NCI-H1930 (cell line): ENCODE measurements at places on chromosomes 6 and 20.

- no peak for DNase-seq
These were observed 221.6 kb downstream of the OGFRL1 start for GRCh38 chr6:71510057-71510713.

DNA sequence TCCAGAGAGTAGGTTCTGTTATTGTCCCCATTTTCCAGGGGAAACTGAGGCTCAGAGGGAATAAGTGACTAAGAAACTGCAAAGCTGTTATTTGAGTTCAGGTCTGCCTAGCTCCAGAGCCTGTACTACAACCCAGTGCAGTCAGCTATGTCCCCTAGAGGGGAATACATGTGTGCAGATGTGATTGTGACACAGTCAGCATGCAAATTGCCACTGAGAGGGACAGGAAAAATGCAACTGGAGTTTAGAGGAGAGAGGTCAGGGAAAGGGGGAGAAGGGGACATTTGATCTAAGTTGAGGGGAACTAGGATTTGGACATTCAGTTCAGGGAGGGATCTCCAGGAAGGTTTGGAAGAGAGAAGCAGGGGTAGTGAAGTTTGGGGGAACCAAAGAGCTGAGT lies 38.6 kb upstream of the EPB41L1 start:
- DNase-seq, result no peak

DNA sequence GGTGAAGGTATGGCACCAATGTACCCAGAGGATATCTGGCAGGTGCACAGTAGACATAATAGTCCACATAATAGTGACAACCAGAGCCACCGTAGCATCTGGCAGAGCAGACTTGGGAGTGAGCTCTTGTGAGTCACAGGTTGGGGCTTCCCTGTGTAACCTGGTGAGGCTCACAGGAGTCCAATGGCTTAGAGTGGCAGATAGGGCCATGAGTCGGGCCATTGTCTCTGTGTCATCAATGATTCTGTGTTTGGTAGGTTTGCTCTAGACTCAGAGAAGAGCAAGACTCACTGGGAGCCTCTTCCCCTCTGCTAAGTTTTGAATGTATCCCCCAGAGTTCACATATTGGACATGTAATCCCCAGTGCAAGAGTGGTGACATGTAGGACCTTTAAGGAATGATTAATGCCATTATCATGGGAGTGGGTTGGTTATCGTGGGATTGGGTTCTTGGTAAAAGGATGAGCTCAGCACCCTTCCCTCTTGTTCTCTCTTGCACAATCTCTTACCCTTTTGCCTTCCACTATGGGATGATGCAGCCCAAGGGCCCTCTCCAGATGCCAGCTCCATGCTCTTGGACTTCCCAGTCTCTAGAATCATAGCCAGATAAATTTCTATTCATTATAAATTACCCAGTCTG lies 22.6 kb upstream of the SIRPA start:
- no peak for DNase-seq

GRCh38 chr6:55916188-55916587 lies 40.8 kb upstream of the BMP5 start:
- DNase-seq, result no peak

DNA sequence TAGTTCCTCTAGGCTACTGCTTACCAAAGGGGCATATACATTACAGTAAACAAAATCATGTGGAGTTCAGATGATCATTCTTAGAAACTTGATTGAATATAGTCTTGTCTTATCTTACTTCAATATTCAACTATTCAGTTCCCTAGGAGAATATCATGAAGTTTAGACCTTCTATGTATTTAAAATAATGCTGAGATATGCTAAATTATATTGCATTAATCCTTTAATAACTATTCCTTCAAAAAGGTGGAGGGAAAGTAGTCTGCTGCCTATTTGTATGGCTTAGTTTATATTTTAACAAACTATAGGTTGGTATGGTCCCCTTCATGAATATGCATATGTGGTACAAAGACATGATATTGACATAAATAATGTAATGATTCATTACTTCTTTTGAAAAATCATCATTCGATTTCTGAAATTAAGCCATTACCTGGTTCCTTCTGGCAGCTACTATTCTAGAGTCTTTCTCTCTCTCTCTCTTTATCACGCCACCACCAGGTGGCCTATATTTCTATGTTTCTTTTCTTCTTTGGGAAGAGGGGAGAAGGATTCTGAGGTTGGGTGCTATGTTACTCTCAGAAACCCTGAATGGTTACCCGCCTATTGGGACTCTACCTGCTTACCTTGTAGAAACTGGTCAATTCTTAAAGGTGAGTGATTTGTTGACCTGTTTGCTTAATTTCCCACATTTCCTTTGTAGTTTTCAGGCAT lies 855.8 kb downstream of the HACE1 start:
- DNase-seq, result no peak

DNA sequence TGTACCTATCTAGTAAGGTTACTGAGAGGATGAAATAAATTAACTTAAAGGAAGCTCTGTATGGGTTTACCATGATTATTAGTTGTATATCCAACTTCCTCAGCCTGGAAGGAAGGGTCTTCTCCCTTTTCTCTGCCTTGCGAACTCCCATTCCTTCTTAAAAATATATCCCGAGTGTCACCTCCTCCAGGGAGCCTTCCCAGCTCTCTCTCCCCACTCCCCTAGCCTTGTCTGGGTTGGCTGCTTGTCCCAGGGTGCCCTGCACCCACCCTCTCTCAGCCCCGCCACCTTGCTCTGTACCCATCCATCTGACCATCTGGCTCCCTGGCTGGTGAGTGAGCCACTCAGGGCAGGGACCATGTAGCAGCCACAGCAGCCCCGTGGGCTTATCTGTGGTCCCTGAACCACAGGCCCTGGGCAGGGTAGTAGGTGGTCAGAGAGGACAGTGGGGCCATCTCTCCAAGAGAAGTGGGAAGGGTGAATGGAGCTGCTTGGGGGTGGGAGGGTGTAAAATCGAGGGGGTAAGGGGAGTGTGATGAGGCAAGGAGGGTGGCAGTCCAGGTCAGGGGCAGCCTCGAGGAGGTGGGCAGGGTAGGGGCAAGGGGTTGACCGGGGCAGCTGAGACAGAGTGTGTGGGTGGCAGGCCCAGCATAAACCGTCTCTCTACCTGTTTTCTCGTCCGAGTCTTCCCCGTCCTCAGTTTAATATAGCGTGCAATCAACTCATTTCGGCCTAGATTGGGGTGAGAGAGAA lies 12.8 kb downstream of the TEAD3 start:
- DNase-seq, result no peak

- no peak for DNase-seq
These were observed 205.4 kb upstream of the RNF24 start for GRCh38 chr20:4220756-4221155.

DNA sequence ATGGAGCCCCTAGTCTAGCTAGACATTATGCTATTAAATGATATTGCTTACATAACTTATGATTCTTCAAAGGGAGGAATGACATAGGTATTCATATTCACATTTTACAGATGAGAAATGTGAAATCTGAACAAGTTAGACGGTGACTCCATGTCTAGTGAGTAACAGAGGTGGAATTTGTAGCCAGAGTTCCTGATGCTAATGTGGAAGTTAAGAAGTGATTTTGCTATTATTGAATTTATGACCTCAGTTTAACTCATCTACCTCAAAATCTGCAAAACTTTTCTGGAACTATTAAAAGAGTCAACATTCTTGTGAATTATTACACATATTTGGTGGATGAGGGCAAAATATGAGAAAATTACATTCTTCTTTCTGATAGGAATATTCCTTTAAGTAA lies 347.6 kb upstream of the MMS22L start:
- no peak for DNase-seq
